Renal pelvis (tissue), 12 donors: ENCODE measurements at places on chromosomes 1 and 21. TPM values are rescaled to one million over a fixed set of nuclear protein-coding genes. Genes with fewer than 3 reads are reported as not detected.
A peak's percentile ranks its signal among the peaks of the same experiment; 100 is the strongest.

The OLIG2 gene
- not detected for polyA plus RNA-seq

- DNase-seq, result no peak
Measured at GRCh38 chr1:100009458-100009857, 39.7 kb downstream of the SLC35A3 start.

DNA sequence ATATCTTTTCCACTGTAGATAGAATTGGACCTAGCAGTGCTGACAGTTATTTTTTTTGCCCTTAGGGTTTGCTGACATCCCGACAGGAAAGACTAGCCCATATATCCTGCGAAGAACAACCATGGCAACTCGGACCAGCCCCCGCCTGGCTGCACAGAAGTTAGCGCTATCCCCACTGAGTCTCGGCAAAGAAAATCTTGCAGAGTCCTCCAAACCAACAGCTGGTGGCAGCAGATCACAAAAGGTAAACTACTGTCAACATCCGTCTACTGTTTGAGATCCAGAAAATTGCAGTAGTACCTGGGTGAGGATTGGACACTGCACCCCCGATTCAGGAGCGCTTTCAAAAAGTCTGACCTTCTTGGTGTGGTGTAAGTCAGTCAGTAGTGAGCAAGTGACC lies 55.8 kb downstream of the CENPF start:
- peak; percentile 36 for DNase-seq

DNA sequence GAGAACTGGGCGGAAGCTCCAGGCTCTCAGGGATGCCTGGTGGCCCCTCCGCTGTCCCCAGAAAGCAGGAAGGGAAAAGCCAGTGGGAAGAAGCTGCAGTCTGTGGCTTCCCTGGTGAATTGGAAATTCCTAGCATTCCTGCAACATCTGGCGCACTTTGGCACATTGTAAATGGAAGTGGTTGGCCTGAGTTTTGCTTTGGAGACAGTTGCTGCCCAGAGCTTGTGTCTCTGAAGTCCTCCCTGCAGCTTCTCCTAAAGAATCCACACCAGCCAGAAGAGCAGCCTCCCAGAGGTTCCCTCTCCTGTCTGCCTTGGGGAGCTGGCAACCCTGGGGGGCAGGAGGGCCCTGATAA lies 48.2 kb downstream of the ARHGEF10L start:
- DNase-seq, result no peak

GRCh38 chr1:30887485-30888315 lies 20.9 kb downstream of the SDC3 start:
- no peak for DNase-seq

- DNase-seq, result no peak
Measured at GRCh38 chr1:164565357-164565756, 6.4 kb downstream of the PBX1 start.

DNA sequence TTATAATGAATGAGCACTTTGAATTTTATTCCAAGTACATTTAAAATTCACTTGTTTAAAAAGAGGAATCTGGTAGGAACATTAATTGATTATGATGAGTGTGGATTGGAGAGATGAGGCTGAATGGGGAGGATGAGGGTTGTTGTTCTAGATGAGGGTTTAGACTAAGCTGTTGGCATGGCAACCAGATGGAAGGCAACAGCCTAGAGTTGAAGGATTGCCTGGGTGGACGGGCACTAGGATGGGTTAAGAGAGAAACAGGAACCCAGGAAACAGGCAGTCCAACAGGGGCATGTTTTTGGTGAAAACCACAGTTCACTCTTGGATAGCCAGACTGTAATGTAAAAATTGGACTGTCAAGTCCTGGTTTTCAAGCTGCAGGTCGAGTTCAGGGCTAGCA lies 125.5 kb downstream of the CHRM3 start:
- DNase-seq, result no peak

GRCh38 chr1:212967801-212968200 lies 17.5 kb downstream of the VASH2 start:
- DNase-seq, result no peak
